Femur (tissue), 1 donor: ENCODE measurements at places on chromosomes 5 and 9.

DNA sequence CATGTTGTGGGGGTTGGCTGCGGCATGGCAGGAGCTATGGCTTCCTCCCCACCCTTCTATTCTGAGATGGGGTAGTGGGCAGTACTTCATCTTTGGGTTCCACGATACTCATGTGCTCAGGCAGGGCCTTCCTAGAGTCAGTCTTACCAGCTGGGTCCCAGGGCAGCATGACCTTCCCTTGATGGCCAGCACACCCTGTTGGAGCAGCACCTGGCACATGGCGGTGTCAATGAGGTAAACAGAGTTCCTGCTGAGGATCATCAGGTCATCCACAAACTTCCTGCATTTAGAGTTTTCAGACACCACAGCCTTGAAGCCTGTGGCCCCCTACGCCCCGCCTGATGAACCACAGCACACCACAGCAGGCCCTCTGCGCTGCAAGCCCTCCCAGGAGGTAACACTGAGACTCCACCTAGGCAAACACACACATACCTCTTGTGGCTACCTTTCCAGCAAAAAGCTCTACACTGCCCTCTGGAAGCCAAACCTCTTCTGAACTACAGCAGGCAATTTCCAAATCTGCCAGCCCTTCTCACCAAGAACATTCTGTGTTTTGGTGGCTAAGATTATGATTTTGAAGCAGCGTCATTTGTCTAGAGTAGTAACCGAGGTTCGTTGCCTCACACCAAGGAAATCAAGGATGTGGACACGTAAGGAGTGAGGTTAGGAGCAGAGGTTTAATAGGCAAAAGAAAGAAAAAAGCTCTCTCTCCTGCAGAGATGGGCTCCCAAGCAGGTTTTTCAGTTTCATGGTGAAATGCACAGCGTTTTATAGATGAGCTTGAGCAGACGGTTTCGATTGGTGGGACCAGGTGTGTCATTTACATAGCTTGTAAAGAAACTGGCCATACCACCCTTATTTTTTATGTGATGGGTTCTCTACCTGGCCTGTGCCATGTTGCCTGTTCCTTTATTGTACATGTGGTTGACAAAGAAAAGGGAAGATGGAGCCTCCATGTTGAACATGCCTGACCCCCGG lies 20.3 kb upstream of the TMEM174 start:
- no peak for DNase-seq

GRCh38 chr5:172830275-172830799 lies 3.7 kb upstream of the ERGIC1 start:
- DNase-seq = no peak

- no peak for DNase-seq
These were observed 88.0 kb upstream of the ELL2 start for GRCh38 chr5:96049398-96050272.

DNA sequence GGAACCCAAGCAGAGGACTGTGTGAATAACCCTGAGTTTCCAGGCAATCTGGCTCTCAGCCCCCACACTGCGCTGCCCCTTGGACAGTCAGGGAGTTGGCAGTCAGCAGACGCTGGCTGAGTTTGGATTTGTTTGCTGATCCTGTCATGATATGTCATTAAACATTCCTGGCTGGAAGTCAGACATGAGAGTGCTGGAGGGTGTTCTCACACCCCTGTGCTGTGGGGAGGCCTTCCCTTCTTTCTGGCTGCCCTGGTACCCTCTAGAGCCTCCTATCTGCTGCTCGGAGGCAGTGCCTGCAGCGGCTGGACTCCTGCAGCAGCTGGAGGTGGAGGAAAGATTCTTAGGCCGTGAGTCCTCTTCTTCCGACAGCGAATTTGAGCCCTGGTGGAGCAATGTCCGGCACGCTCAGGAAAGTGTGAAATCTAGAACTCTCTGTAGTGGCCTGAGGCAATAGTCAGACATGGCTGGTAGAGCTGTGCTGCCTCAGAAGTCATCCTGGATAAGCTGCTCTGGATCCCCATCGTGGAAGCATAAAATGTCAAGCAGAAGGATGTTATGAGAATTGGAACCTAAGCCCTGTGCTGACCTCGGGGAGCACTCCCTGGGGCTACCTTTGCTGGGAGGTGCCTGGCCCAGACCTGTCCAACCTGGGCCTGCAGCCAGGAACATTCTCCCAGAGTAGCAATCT lies 72.0 kb downstream of the PDE8B start:
- DNase-seq = no peak

GRCh38 chr5:136082390-136083193 lies 50.1 kb upstream of the SMAD5 start:
- DNase-seq = peak; percentile 87

- DNase-seq = no peak
These were observed 11.3 kb downstream of the TNC start for GRCh38 chr9:115106642-115107041.

DNA sequence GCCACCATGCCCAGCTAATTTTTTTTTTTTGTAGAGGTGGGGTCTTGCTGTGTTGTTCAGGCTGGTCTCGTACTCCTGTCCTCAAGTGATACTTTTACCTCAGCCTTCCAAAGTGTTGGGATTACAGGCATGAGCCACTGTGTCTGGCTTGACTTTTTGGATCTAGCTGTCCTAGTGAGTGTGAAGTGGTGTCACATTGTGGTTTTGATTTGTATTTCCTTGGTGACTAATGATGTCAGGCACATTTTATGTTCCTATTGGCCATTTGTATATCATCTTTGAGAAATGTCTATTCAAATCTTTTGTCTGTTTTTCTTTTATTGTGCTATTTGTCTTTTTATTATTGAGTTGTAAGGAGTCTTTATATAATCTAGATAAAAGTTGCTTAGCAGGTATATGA lies 53.5 kb upstream of the MCCC2 start:
- DNase-seq = no peak

DNA sequence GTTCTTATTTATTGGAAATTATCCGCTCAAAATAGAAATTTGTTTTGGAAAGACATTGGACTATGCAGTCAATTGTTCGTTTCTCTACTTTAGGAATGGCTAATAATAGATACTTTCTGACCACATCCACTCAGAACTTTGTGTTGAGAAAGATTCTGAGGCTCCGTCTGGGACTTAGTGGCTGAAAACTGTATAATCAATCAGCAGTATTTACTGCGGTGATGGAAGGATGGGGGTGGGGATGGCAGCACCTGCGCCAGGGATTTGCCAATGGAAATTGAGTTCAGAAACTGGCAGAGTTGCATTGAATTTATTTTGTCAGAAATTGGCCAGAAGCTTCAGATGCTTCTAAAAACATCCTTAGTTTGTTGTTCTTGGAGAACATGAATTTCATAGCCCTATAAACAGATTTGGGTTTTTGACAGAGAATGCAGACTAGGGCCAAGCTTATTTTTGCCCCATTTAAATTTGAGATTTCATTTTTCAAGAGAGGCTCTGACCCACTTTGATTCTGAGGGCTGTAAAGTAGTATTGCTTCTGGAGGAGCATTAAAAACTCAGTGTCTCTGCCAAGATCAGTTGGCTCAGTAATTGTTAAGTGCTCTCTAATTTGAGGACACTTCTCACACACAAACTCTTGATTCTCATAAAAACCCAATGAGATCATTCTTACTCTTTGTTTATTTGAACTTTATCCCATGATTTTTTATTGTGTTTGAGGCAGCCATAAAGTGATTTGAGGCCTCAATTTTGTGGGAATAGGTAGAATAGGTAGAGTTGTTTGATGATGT lies 215.1 kb downstream of the CD180 start:
- no peak for DNase-seq

- no peak for DNase-seq
These were observed 21.0 kb upstream of the RNF180 start for GRCh38 chr5:64144425-64145215.

- no peak for DNase-seq
These were observed 18.3 kb downstream of the RANBP17 start for GRCh38 chr5:170880084-170880483.

- no peak for DNase-seq
These were observed 77.7 kb upstream of the NFIB start for GRCh38 chr9:14391620-14392019.

GRCh38 chr5:79488775-79489174 lies 25.2 kb downstream of the HOMER1 start:
- DNase-seq = no peak

- DNase-seq = no peak
These were observed 289.3 kb downstream of the FANCC start for GRCh38 chr9:95027914-95028852.

- no peak for DNase-seq
These were observed 108.5 kb upstream of the IQGAP2 start for GRCh38 chr5:76294573-76294972.

GRCh38 chr9:108033976-108034964 lies 544.7 kb upstream of the KLF4 start:
- peak; percentile 29 for DNase-seq

- DNase-seq = no peak
These were observed 140.8 kb downstream of the BNC2 start for GRCh38 chr9:16729651-16730050.

GRCh38 chr5:51072937-51073336 lies 310.3 kb upstream of the ISL1 start:
- no peak for DNase-seq

GRCh38 chr9:102911185-102911584 lies 83.9 kb upstream of the CYLC2 start:
- DNase-seq = no peak

- DNase-seq = no peak
These were observed 69.9 kb downstream of the INSYN2B start for GRCh38 chr5:169910393-169910792.

- no peak for DNase-seq
These were observed 22.3 kb downstream of the PDZD2 start for GRCh38 chr5:31661257-31661656.

- no peak for DNase-seq
These were observed 787 bp downstream of the FGFR4 start for GRCh38 chr5:177087398-177088005.

DNA sequence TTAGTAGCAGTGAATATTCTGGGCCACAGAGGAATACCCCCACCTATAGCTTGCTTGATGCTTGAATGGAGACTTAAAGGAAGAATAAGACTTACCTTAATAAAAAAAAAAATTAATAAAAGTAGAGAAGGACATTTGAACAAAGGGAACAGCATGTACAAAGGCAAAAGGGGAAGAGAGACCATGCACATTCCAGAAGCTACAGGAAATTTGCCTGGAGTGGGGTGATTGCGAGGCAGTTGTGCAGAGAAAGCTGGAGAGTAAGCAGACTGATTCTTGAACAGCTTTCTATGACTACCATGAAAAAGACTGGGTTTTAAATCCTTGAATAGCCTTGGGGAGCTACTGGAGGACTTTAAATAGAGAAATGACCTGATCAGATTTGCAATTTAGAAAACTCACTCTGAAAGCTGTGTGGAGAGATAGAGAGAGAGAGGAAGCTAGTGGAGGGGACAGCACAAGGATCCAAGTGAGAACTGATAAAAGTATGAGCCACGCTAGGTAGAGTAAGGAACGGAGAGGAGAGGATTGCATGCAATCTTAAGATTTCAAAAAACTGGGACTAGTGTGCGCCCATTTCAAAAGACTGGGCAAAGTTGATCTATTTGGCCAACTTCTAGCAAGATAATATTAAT lies 12.5 kb upstream of the SSBP2 start:
- DNase-seq = no peak

- DNase-seq = no peak
These were observed 61.4 kb downstream of the FOXD1 start for GRCh38 chr5:73387149-73387591.

GRCh38 chr5:143652108-143652700 lies 159.8 kb upstream of the HMHB1 start:
- peak; percentile 32 for DNase-seq

DNA sequence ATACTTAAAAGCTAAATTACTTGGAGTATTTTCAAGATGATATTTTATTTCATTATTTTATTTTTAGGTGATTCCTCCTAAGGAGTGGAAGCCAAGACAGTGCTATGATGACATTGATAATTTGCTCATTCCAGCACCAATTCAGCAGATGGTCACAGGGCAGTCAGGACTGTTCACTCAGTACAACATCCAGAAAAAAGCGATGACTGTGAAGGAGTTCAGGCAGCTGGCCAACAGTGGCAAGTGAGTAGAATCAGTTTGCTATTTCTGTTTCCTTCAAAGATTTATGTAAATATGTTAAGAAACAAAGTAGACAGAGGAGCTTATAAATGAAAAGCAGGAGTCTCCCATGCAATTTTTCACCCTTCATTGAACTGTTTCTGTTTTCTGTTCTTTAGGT lies 47.8 kb downstream of the KDM4C start:
- DNase-seq = no peak

- DNase-seq = peak; percentile 86
These were observed 750 bp upstream of the NPR2 start for GRCh38 chr9:35790385-35791296.

DNA sequence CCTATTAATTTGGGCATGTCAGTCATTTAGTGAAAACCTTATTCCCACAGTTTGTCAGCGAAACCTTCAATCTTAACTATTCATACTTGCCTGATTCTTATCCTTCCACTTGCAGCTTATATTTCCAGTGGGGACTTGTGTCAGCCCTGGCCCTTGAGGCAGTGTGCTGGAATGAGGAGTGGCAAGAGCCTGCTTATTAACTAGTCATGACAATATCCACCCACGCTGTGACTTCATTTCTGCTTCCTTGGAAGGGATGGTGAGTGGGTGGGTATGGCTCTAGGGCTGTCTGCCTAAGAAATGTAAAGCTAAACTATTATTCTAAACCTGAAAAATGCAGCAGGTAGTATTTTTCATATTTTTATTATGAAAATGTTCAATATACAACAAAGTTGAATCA lies 34.0 kb upstream of the LURAP1L start:
- no peak for DNase-seq

DNA sequence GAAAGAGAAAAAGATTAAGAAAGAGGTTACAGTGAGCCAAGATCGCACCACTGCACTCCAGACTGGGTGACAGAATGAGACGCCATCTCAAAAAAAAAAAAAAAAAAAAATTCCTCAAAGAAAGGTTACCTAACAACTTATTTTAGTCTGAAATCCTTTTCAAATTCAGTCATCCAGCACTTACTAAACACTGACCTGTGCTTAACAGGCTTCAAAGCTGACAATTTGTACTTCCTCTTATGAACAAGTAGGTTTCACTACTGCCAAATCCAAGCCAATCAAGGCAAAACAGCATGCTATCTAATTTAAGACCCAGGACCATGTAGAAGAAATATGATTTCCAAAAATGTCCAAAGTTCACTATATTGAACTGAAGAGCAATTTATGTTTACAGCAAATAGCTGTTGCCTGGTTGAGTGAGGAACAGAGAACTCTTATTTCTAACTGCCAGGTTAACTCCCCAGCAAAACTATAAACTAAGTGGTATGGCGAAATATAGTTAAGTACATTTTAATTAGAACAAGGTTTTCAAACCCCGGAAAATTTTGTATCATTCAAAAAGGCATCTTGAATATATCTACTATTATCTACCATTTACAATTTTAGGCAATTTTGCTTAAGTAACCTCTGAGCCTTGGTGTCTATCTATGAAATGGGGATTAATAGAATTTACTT lies 13.4 kb downstream of the PWWP2A start:
- DNase-seq = no peak

- no peak for DNase-seq
These were observed 11.3 kb downstream of the RALGPS1 start for GRCh38 chr9:126925876-126926275.

- peak; percentile 19 for DNase-seq
These were observed 24.0 kb downstream of the ZDHHC11B start for GRCh38 chr5:760363-761058.

- DNase-seq = no peak
These were observed 749.9 kb upstream of the NUDT12 start for GRCh38 chr5:104312481-104312880.

- DNase-seq = no peak
These were observed 367.9 kb upstream of the SGCD start for GRCh38 chr5:155959082-155959481.
